Stromal cell of bone marrow (primary cell): ENCODE measurements at places on chromosomes 12 and 14.

DNA sequence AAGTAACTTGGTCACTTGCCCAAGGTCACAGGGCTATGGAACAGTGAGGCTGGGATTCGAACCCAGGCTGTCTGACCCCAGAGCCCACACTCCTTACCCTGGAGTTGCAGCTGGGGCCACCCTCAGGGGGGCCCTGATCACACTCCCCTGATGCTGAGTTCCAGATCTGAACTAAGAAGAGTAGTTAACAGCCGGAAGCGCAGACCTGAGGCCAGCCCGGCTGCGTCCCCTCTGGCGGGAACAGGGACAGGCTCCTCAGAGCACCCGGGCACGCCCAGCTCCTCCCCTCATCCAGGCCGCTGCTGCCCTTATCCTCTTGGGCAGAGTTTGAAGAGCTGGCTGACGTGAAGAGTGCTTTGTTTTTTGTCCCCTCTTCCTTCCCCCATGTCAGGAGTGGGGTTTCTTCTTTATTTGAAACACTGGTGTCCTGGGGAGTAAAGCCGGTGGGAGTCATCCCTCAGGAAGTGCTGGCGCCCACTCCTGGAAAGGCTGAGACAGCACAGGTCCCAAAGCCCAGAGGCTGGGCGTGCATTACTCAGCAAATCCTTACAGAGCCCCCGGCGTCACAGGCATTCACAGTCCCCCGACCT, 8.7 kb downstream of the PHB2 start:
- DNase-seq, result peak; percentile 66

- DNase-seq, result peak; percentile 80
These were observed 29.7 kb upstream of the NR2C1 start for GRCh38 chr12:95102916-95103671.

DNA sequence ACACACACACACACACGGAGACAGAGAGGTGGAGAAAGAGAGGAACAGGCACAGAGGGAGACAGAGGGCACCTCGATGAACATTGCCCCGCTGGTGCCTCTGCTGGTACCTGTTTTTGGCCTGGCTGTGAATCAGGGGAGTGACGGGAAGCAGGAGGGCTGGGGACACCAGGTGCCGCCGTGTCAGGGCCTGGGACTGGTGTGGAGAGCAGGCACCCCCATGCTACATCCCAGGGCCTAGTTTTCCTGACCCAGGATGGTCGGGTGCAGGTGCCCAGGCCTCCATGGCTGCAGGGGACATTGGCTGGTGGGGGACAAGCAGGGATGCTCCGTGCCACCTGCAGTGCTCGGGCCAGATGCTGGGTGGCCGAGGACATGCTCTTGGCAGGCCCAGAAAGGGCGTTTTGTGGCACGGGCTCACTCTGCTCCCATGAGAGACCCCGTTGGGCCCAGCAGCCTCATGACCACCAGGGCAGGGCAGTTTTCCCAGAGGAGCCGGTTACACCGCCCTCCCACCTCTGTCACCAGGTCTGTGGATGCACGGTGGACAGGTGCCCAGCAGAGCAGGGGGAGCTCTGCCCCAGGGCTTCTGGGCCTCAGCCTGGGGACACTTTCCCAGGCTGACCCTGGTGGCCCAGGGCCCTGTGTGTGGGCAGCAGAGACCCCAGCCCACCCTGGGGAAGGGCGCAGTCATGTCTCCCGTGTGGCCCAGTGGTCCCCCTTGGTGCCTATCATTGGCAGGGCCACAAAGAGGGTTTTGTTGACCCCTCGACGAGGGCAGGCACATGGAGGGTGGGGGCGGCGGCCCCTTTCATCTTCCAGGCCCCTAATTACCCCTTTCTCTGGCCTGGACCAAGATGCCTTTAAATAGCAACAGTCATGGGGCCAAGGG, 207.5 kb upstream of the RTL1 start:
- DNase-seq, result no peak

DNA sequence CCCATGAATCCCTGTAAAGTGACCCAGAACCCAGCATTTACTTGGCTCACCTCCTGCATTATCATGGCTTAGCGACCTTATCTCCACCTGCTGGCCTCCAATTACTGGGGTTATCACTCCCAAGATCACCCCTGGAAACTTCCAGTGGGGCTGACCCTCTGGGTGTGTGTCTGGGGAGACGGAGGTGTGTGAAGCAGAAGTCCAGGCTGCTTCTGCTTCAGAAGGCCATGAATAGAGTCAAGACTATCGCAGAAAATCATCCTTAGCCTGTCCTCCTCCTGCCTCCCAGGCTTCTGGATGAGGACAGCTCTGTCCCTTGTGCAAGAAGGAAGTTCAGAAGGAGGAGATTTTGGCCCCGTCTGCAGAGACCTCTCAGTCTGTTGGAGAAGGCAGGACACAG, 408 bp upstream of the KRT72 start:
- no peak for DNase-seq

- DNase-seq, result no peak
These were observed 19.5 kb downstream of the TTC9 start for GRCh38 chr14:70660967-70661893.

DNA sequence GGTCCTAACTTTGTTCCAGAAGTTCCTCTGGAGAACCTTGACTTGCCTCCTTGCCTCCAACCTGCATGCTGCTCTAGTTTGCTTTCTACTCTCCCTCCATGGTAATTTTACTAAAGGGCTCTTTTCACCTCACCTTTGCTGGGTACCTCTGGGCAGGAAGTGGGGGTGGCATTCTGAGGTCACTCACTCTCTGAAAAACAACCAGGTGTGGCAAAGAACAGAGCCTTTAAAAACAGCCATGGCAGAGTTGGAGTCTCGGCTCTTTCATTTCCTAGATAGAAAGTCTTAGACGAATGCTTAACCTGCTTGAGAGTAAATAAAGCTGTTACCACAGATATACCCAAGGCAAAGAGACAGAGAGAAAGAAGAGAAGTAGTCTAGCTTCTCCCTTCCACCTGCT, 827.9 kb downstream of the BCL11B start:
- DNase-seq, result no peak

DNA sequence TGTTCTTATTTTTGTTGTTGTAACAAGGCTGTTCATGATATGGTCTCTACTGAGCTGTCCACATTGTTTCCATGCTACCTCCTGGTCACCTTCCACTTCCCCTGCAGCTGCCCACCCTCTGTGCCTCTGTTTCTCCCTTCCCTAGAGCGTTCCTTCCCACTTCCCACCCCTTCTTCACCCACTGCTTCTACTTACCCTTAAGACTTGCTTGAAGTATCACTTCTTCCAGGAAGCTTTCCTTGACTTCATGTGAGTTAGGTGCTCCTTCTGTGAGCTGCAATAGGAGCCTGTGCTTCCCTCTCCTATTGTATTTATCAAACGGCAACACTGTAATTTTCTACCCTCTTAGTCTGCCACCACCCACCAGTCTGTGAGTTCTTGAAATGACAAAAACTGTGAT, 286.8 kb upstream of the AMIGO2 start:
- no peak for DNase-seq

DNA sequence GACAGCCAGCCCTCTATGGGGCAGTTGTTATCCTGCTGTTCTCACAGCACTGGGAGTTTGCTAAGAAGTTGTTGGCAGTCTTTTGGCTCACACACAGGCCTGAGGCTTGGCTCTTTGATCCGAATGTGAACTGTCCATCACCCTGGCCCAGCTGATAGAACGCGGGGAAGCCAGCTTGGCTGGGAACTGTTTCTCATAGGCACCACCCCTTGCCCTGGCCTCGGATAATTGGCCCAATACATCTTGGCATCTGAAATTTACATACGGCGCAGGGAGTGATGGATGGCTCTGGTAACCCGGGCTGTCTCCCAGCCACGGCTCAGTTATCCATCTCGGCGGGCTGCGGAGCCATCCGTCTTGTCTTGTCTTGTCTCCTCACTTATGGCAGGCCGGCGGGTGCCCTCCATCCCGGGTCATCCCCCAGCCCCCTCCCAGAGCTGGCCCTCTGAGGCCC, 164.1 kb downstream of the PHETA1 start:
- DNase-seq, result no peak

- DNase-seq, result no peak
These were observed 6.3 kb upstream of the NFKBIA start for GRCh38 chr14:35410858-35411257.

- no peak for DNase-seq
These were observed 638.4 kb downstream of the FLRT2 start for GRCh38 chr14:86168371-86168770.

DNA sequence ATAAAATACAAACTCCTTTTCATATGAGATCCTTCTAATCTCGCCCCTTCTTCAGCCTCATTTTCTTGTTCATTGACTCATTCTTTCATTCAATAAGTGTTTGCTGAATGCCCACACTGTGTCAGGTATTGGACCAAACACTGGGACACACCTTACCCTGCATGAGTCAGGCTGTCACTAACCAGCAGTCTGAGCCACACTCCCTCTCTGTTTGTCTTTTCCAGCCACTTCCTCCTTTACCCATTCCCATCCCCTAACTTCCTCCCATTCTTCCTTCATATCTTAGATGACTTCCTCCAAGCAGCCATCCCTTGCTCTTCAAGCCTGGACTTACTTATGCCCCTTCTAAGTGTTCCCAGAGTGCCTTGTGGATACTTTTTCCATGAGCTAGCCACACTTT, 27.0 kb upstream of the HIF1A start:
- DNase-seq, result no peak

DNA sequence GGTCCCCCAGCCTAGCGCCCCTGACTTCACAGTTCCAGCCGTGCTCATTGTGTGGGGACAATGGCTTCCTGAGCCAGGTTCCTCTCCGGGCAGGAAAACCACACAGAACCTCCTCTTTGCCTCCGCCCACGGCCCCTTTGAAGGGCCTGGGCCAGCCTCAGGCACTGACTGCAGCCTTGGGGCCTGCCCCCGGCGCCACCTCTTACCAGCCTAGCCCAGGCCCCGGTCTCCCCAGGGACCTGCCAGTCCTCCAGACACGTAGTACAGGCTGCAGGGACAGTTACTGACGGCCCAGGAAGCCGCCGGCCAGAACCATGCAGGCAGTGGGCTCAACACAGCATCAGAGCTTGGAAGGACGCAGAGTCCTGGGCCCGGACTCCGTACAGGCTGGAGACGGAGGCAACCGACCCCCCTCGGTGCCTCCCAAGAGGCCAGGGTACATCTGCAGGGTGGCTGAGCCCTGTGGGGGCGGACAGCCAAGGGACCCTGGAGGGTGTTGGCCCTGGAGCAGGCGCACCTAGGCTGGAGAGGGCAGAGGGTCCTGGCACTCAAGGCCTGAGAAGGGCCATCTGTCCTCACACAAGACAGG, 20.9 kb upstream of the NUDT14 start:
- no peak for DNase-seq

- DNase-seq, result no peak
These were observed 1120.5 kb upstream of the FLRT2 start for GRCh38 chr14:84409435-84409834.

DNA sequence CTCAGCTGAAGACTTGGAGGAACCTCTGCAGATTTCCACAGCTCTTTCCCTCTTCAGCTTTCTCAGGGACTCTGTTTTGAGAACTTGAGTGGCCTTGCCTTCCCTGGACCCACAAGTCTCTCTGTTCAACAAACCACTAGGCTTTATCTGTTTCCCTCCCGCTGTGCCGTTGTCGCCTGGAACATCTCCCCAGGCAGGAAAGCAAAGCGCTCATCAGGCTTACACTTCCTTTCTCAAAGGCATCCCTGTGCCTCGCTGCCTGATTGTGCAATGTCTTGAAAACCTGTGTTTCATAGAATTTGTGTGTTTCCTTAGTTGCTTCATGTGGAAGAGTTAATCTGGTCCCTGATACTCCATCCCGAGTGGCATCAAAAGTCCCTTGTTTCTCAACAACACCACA, 64.1 kb downstream of the PPM1A start:
- no peak for DNase-seq

- no peak for DNase-seq
These were observed 83.0 kb upstream of the LGR5 start for GRCh38 chr12:71356569-71356968.

DNA sequence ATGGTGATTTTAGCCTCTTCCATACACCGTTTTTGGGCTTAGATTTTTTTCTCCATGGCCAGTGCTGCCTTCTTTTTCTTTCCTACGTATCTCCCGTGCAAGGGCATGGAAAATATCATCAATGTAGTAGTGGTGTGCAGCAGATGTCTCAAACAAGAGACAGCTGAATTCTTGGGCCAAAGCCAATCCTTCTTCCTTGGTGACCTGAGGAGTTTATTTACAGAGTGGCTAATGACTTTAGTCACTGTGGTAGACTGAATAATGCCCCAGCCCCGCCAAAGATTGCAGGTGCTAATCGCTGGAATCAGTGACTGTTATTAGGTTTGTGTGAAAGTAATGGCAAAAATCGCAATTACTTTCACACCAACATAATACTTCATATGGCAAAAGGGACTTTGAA, 235.5 kb upstream of the NOS1 start:
- no peak for DNase-seq

DNA sequence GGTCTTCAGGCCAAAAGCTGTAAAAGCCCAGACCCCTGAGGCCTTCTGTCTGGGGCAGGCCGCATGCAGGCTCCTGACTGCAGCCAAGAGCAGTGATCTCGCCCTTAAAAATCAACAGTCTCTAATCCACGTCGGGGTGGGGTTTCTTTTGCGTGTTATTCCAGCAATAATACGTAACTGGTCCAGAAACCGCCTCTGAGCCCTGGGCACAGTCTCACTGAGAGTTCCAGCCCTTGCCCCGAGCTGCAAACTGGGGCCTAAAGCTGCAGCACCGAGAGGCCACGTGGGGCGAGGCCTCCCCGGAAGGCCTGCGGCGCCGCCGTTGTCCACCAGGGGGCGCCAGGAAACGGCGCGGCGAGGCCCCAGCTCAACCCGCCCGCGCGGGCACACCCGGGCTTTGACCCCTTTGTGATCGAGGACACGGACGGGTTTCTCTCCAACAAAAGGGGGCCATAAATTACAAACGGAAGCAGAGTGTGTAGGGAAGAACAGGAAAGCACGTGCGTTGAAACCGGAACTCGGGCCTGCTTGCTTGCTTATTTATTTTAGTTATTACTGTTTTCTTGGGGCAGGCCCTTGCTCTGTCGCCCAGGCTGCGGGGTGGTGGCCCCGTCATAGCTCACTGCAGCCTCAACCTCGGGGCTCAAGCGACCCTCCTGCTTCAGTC, 87.2 kb downstream of the NINJ2 start:
- peak; percentile 88 for DNase-seq

DNA sequence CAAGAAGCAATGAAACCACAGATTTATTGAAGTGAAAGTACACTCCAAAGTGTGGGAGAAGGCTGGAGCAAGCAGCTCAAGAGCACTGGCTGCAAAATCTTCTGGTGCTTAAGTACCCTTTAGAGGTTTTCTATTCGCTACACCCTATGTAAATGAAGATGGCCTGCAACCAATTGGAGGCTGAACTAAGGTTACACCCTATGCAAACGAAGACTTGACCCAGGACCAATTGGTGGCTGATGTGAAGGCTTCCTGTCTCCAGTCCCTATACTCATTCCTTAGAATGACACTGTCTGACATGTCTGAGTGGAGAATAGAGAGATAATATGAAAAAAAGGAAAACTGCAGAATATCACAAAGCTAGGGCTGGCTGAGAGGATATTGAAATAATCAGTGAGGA, 57.2 kb downstream of the ALG10B start:
- no peak for DNase-seq

- no peak for DNase-seq
These were observed 106.8 kb upstream of the FRMD6 start for GRCh38 chr14:51544901-51545300.

- peak; percentile 69 for DNase-seq
These were observed 26.1 kb upstream of the BHLHE41 start for GRCh38 chr12:26150736-26151450.

GRCh38 chr14:92866901-92867865, 55.8 kb upstream of the CHGA start:
- no peak for DNase-seq

- DNase-seq, result no peak
These were observed 48.7 kb upstream of the CDKN3 start for GRCh38 chr14:54348001-54348611.
